Stimulated activated CD4-positive, alpha-beta T cell treated with anti-CD3 and anti-CD28 coated beads, Interleukin-1b, Interleukin-23, amount 100 ng/mL, for 48 hours (primary cell): ENCODE measurements at places on chromosomes 11 and 22.

DNA sequence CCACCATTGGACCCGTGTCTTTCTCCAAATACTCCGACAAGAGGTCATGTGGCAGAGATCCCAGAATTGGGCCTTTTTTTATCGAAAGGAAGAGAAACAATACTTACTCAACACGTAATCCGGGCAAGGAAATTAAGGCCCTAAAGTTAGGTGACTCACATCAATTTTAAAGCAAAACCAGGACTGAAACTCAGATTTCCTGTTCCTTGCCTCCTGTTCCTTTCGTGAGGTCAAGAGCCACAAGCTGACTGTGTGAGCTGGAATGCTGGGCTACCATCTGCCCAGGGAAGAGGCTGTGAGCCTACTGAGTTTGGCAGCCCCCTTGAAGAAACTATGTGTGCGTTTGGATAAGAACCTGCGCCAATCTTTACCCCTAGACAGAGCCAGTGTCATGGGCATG lies 27.1 kb upstream of the MRGPRX2 start:
- no peak for DNase-seq

DNA sequence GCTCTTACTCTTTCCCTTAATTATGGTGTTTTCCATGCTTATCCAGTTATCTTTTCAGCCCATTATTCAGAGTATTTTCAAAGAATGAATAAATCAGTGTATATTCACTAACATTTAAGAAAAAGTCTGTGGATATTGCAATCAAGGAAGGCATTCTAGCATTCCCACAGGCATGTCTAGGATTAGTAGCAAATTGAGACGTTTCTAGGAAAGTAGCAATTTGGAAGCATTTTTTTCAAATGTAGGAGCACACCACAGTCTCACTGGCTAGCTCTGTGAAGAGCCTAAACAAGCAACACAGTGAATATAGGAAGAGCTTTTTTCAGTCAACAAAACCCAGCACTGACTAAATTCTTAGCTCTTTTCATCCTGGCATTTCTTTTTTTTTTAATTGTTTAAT lies 65.4 kb downstream of the CCDC34 start:
- DNase-seq, result no peak

- DNase-seq, result no peak
These were observed 95.9 kb downstream of the RRM1 start for GRCh38 chr11:4190519-4190918.

DNA sequence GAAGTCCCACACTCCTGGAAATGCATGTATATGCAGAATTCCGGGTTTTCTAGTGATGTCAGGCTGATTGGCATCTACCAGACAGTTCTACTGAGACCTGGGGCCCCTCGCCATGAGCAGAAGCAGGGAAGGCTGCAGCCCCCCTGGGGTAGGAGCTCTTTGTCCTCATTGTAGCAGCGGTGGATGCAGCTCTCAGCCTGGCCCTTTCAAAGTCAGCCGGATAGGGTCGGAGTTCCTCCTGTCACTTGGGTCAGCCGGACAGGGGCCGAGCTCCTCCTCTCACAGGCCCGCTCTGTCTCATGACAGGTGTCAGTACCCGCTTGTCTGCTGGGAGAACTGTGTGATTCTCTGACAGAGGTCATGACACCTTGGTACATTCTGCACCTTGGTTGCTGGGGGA lies 30.0 kb downstream of the MRGPRD start:
- no peak for DNase-seq

GRCh38 chr22:21823740-21824444 lies 43.6 kb downstream of the MAPK1 start:
- DNase-seq, result no peak
